ENCODE measurements at places on chromosomes 7 and 10.

GRCh38 chr7:93327006-93327633, 95.0 kb downstream of the VPS50 start:
- no peak for DNase-seq

DNA sequence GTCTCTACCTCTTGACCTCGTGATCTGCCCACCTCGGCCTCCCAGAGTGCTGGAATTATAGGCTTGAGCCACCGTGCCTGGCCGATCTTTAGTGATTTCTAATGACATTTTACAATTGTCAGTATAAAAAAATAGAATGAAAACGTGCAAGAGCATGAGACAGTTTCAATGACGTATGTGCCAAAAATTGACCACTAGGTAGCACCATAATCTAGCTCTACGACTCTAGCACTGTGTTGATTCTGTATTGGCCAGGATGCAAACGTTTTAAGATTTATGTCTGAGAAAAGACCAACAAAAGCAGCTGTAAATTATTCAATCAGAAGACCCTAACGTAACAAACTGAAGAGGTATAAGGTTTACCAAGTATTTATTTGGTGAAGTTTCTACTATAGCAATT, 25.4 kb upstream of the EXOC6 start:
- no peak for DNase-seq

DNA sequence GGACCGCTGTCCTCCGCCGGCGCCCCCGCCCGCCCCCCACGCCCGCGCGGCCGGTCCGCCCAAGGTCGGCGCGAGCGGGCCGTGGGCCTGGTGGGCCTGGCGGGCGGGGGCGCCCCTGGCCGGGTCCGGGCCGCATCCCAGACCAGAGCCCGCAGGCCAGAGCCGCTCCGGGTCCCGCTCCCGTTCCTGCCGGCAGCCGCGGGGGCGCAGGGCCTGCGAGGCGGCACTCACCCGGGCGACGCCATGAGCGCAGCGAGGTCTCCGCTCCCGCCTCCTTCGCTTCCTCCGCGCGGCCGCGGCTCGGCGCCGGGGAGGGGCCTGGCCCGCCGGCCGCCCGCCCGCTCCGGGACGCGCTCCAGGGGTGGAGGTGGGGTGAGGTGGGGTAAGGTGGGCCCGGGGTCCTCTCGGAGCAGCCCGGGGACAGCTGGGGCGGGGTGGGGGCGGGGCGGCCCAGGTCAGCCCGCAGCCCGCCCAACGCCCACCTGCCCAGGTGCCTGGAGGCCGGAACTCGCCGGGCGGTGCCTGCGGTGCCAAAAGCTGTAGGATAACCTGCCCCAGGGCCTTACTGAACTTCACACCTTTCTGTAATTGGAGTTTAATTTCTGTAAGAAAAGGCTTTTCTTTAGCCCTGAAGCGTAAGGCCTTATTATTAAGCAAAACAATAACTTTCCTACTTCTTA, at the start of gene URGCP:
URGCP (minus strand) TSS at position 266 of the 680 bp plus-strand sequence; CDS start at position 245, 21 bp downstream.
- DNase-seq: no peak

DNA sequence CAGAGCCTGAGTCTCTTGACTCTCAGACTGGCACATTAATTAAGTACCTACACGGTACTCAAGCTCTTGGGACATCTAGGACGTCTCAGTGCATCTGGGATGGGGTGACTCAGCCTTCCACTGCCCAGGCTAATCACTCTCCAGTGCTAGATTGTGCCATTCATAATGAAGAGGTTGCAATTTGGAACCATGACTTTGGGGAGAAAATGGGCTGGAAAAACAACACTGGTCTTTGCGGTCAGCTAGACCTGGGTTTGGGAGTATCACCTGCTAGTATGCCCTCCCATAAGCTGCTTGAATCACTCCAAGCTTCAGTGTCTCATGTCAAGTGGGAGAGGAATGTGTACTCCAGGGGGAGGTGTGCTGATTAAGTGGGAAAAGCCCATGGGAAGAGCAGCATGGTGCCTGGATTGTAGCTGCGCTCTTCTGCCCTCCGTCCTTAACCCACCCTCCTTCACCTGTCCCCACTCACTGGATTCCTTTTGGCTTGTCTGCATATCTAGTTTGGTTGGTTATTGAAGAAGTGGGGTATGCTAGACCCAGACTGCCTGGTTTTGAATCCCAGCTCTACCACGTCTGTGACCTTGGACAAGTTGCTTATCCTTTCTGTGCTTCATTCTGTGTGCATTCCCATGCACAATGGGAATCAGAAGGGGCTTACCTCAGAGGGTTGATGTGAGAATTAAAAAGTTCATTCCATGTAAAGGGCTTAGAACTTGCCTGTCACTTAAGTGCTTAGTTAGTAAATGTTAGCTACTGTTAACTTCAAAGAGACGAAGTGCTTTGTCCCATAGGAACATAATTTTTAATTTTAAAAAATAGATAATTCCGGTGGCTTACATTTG, 3.8 kb downstream of the NFE2L3 start:
- DNase-seq: no peak

- DNase-seq: no peak
Observed at GRCh38 chr10:84008878-84009277, 130.4 kb upstream of the GHITM start.

DNA sequence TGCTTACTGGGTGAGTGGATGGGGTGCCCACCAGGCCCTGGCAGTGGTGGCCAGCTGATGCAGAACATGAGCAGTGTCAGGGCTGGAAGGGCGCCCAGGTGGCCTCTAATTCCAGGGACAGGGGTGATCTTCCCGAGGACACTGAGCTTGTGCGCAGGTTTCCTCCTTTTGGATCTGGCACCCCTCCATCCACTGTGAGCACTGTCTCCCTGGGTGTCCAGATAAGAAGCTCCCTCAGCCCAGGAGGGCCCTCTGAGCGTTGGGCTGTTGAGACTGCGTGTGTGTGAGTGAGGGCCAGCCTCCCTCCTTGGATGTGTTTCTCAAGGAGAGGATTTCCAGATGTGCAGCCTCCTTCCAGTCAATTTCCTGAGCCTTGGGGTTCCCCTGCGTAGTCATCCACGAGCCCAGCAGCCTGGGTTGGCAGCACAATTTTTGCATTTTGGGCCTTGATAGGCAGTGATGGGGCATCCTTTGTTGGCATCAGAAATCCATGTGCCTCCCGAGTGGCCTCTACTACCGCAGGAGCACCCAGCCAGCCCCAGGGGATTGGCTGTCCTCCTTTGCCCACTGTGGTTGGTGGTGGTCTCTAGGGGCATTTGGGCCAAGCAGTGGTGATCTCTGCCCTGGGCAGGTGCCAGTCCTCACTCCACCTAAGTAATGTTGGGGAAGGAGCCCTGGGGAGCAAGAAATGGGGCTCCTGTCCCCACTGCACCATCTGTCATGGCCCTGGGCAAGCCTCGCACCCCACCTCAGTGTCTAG, 20.9 kb upstream of the BTBD16 start:
- DNase-seq: no peak

- no peak for DNase-seq
Observed at GRCh38 chr7:68697796-68698280, 900.4 kb upstream of the AUTS2 start.

DNA sequence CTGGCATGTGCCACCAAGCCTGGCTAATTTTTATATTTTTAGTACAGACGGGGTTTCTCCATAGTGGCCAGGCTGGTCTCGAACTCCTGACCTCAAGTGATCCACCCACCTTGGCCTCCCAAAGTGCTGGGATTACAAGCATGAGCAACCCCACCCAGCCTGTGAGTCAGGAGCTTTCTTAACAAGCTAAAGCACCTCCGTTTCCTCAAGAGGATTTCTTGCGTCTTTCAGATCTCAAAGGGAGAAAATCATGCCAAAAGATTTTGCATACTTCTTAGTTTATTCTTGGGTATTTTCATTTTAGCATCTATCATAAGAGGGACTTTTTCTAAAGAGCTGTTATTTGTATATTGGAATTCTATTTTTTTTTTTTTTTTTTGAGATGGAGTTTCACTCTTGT, 47.9 kb upstream of the FOXK1 start:
- DNase-seq: no peak

DNA sequence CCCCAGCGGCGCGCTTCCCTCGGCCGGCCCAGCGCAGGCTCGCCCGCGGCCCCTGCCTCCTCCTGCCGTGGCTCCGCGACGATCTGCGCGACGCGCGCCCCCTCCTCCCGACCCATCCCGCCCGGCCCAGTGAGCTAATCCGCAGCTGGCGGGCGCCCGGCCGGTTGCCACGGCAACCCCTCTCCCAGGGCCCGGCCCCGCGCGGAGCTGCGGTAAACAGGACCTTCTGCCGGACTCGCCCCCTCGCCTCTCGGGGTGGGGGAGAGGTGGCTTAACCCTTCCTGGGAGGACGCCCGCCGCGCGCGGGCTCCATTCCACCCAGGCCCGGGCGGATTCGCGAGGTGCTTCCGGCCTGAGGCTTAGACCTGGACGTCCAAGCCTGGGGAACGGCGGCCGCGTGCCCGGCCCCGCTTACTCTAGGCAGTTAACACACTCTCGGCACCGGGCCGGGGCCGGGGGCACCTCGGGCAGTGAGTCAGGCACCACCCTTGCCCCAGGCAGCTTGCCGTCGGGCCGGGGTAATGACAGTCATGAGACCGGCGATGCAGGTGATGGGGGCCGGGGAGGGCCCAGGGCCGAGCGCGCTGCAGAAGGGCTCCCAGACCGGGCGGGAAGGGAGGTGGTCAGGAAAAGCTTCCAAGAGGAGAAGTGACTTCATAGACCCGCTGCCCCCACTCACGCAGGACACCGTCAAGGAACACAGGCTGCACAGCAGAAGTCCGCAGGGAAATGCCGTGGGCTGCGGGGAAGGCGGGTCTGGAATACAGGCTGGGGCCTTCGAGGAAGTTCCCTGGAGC, at the start of gene DENND2A:
DENND2A (minus strand) TSS at position 87 of the 797 bp plus-strand sequence. CDS start 38,416 bp downstream, outside the sequence.
- DNase-seq: no peak

GRCh38 chr10:89665302-89665701, 20.3 kb upstream of the PANK1 start:
- no peak for DNase-seq

GRCh38 chr10:36602374-36602773, 523.0 kb upstream of the ANKRD30A start:
- DNase-seq: no peak

DNA sequence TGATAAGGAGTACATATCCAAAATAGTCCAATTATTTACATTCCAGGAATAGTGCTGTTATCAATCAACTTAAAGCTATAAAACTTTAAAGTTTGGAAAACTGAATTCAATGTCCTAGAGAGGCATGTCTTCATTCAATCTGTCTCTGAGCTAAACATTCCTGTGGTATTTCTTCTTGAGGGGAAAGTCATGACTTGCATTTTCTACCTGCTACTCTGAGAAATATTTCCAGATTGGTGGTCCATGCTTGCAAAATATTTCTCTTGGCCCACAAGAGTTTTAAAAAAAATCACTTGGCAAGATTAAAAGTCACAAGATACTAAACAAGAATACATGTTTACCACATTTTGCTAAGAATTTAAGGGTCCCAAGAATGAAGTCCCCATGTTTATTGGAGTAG, 63.6 kb upstream of the HGF start:
- DNase-seq: no peak

GRCh38 chr10:97612386-97612785, 20.9 kb downstream of the MORN4 start:
- no peak for DNase-seq

GRCh38 chr10:131892806-131893675, 7.8 kb upstream of the PPP2R2D start:
- DNase-seq: no peak

DNA sequence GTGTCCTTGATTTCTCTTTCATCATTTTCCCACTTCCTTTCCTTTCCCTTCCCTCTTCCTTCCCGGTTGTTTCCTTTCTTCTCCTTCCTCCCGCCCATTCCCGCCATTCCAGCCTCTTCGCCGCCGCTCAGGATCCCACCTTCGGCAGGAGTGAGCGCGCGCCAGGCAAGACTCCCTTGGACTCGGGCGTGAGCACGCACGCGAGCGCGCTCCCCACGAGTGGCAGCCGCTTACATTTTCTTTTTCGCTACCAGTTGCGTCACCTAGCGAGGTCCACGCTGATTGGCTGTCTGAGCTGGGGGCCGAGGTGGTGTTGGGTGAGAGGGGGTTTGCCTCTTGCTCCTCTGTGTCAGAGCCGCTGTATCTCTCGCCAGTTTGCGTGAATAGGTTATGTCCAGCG, 11.8 kb downstream of the ZAN start:
- no peak for DNase-seq

- DNase-seq: no peak
Observed at GRCh38 chr7:108093851-108094331, 36.3 kb downstream of the LAMB4 start.

DNA sequence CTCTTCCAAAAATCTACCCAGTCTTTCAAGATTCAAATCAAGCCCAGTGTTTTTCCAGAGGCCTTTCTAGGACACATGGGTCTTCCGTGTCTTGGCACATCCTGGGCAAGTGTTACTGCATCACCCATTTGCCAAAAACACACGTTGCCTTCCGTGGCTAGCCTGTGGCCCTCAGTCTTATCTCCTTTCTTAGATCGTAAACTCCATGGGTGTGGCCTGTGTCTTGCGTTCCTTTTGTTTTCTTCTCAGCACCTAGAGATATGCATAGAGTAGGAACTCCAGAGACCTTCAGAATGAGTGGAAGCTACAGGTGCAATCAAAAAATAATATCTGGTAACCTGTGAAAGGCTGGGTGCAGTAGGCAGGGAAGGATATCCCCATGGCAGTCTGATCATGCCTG, 56.5 kb upstream of the NMT2 start:
- DNase-seq: no peak

DNA sequence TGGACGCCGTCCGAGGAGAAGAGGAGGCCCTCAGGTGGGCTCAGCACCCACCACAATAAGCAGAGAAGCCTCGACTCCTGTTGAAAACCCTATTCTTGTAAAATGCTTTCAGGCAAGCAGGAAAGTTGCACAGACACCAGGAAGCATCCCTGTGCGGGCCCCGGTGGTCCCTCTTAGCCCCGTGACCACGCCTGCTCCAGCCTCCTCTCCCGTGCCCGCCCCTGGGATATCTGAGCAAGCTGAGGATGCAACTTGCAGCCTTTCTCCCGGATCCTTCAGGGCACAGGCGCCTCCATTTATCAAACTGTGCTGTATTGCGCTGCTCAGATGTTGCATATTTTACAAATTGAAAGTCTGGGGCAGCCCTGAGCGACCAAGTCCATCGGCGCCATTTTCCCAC, 72.7 kb downstream of the CFAP46 start:
- no peak for DNase-seq

DNA sequence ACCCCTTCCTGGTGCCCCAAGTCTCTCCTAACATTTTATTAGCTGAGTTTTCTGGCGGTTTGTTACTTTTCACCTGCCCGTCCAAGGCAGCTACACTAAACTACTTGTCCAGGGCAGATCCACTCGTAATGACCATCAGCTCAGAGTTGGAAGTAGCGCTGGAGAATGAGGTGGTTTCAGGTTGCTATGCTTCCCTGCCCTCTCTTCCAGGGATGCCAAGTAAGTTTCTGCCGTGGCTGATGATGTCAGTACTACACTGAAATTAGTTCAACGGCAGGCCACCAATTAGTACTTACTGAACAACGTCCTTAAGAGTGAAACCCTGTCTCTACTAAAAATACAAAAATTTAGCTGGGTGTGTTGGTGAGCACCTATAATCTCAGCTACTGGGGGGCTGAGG, 55.2 kb downstream of the DIP2C start:
- no peak for DNase-seq

GRCh38 chr10:88314362-88314761, 268.8 kb downstream of the RNLS start:
- no peak for DNase-seq

GRCh38 chr7:20176578-20177242, 40.5 kb downstream of the MACC1 start:
- DNase-seq: no peak

- DNase-seq: no peak
Observed at GRCh38 chr7:101929256-101929655, 111.8 kb downstream of the CUX1 start.

GRCh38 chr7:4951903-4952636, 6.9 kb downstream of the MMD2 start:
- no peak for DNase-seq

GRCh38 chr7:99541212-99541611, 10.7 kb downstream of the FAM200A start:
- no peak for DNase-seq
